Stimulated activated CD4-positive, alpha-beta T cell treated with anti-CD3 and anti-CD28 coated beads, Interleukin-4, amount 100 ng/mL, for 4 hours (primary cell): ENCODE measurements at places on chromosomes 7 and 10.

GRCh38 chr7:47804767-47805545 is 143.3 kb downstream of the PKD1L1 start:
- DNase-seq: no peak

DNA sequence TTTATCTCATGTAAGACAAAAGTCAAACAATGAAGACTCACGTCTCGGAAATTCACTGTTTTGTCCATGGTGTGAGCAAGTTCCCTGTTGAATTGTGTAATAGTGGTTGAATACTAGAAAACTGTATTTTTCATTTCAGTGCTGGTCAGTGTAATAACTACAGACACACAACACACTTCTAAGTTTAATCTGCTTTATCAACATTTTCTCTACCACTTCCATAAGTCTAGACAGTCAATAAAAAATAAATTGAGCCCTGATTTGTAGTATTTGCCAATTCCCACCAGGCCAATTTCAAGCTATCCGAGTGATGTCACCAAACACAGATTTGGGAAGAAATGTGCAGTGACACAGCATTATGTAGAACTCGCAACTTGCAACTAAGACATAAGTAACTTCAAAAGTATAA is 81.9 kb downstream of the GPR141 start:
- no peak for DNase-seq

GRCh38 chr7:27459731-27460053 is 203.0 kb downstream of the HIBADH start:
- DNase-seq: no peak

- no peak for DNase-seq
These were observed 303.9 kb upstream of the NRP1 start for GRCh38 chr10:33638374-33638773.

GRCh38 chr10:108597031-108597430 is 1326.3 kb downstream of the XPNPEP1 start:
- no peak for DNase-seq

DNA sequence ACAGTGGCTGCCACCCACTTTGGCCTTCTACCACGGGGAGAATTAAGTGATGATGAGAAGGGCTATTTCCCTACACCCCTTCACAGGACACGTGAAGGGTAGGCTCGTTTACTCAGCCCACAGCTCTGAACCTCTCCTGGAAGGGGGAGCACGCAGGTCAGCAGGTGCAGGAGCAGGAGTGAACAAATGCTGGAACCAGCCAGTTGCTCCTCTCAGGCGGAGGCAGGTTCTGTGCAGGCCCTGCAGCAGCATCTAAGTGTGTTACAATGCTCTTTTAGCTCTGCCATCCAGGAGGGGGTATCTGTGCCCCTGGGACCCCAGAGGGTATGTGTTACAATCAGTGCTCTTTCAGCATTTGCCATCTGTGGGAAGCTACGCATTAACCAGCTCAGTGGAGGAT is 61.2 kb downstream of the AHR start:
- DNase-seq: no peak

- DNase-seq: no peak
These were observed 142.6 kb upstream of the TMEM196 start for GRCh38 chr7:19916046-19916445.

GRCh38 chr10:71868192-71868697 is 17.2 kb upstream of the PSAP start:
- no peak for DNase-seq

DNA sequence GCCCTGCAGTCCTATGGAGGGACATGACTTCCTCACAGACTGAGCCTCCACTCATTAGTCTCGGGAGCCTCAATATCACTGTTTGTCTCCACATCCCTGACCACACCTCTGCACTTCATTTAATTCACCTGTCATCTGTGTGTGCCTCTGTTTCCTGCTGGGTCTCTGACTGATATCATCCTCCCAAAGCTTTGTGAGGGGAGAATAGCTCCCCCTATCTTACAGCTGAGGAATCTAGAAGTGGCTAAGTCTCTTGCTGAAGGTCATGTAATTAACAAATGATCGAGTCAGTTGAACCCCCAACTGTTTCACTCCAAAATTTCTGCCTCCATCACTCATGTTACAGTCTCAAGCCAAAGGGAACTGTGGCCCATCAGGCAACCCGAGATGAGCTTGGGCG is 5.5 kb upstream of the CPXM2 start:
- no peak for DNase-seq

GRCh38 chr10:32295027-32295426 is 51.9 kb downstream of the EPC1 start:
- DNase-seq: no peak

DNA sequence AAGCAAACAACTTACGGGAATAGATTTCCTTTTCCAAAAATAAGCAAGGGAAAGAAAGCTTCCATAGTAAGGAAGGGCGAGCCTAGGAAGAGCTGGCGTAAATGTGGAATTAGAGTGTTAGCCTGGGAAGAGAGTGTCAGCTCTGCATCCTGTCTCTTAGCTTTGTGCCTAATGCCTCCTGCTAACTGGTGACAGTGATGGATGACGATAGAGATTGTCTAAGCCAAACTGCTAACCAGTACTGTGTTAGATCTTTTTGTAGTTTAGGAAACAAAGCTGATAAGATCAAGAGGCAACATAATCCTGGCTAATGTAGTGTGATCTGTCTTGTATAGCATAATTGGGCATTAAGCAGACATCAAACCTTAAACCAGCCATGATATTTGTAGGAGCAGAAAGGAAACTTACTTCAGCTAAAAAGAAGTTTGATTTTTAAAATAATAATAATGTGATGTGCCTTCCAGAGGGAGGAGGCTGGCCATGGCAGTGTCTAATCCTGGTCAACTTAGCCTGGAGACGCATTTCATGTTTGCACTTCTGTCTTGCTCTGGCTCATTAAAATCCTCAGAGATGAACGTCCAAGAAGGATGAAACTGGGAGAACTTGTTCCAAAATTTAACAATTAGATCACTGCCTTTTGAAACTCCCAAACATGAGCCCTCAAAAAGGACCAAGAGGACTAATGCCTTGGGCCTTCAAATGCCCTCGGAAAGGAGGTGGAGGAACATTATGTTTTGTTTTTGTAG is 85.1 kb downstream of the FAM204A start:
- no peak for DNase-seq

DNA sequence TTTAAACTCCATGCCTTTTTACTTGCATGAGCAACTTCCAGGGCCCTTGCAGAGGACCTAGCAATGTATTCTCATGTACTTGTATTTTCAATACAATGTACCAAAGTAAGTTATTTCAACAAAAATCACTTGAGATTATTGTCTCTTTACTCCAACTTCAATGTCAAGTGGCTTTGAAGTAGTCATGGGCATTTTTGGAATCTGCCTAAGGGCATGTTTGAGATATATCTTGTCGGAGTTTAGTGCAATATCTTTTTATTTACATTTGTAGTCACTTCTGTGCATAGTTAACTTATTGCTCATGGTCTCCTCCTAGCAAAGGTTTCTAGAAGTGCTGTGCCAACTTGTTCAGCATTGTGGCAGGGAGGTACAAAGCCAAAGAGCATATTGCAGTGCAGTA is 508.7 kb upstream of the SEMA3D start:
- DNase-seq: no peak

DNA sequence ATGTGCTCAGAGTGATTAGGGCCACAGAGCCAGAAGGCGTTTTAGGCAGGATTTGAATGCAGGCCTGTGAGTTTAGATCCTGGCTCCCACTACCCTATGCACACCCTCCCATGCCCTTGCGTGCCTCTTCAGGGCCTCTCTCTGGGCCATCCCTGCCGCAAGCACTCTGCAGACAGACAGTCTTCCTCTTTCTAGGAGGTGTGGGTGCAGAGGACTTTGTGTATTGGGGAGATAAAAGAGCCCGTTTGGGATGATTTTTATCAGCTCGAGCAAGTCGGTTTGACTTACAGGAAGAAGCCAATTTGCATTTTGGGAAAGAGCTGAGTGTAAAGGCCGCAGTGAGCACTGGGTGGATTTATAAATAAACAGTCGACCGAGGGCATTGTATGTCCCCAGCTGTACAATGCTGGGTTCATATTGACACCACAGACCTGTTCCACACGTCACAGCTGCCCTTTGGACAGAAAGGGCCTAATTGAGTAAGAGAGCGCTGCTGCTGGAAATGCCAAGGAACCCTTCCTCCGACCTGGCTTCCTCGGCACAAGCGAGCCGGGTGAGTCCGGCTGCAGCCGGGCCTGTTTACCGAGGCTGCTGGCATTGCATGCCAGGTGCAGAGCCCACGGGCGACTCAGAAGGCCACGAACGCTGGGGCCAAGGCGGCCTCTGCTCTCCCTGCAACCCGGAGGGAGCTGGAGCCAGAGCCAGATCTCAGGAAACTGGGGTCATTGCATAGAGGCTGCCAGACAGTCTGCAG is 25.1 kb downstream of the ZMIZ1 start:
- DNase-seq: no peak

DNA sequence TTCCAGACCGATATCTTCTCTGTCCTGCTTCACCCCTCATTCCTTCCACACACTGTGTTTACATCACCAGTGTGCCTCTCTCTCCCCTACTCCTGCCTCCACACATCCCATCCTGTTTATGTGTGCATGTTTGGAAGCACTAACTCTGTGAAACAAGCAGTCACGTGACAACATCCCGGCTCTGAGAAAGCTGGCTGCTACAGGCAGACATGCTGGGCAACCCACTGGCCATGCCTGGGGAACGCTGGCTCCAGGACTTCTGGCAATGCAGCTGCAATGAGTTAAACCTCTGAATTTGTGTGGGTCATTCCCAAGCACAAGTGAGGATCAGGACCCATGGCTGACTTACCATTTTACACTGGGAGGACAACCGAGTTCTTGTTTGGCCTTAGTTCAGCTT is 74.0 kb downstream of the WNT2 start:
- no peak for DNase-seq

- no peak for DNase-seq
These were observed 200.9 kb upstream of the CNTNAP2 start for GRCh38 chr7:145915679-145916078.

- no peak for DNase-seq
These were observed at the start of gene CAV2 for GRCh38 chr7:116499168-116500077. CAV2 (plus strand) TSS chr7:116499738; CDS start chr7:116499782, 44 bp downstream.

GRCh38 chr10:76433161-76434005 is 1002.0 kb downstream of the LRMDA start:
- no peak for DNase-seq

DNA sequence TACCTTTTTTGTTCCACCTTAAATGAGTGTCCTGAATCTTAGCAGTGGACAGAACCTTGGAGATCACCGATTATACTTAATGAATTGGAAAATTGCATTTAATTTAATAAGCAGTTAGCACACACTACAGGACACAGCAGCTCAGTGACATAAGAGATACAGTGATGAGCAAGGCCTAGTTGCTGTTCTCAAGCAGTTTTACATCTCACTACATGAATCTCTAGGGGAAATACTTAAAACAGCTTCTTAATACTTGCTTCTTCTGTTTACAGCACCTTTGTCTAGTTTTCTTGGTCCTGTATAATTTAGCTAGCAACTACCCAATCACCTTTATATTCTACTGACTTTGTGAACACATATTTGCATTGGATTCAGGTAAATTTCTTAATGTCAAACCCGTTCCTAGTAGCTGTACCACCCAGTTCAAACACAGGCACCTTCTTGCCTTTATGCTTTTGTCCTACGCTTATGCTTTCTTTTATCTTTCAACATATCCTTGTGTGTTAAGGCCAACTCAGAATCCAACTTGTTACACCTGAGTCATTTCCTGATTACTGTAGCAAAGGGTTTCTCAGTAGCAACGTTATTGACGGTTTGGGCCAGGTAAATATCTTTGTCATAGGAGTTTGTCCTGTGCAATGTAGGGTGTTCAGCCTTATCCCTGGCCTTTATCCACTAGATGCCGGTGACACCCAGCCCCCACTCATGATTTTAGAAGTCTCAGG is 1.8 kb downstream of the STAM start:
- no peak for DNase-seq

DNA sequence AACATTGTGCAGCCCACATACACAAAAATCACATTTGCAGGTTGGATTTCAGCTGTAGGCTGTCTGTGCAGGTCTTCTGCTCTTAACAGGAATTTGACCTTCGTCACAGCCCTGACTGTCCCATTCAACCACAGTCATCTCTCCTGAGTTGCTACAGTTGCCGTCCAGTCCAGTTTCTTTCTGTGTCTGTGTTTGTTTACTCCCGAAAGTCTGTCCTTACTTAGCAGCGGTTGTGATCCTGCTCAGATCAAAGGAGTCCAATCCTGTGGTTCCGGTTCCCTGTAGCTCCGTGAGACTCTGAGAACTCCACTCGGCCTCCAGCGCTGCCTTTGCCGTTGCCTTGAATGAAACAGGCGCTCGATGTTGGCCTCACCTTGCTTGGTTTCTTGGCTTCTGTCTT is 111.6 kb upstream of the GATA3 start:
- DNase-seq: no peak

DNA sequence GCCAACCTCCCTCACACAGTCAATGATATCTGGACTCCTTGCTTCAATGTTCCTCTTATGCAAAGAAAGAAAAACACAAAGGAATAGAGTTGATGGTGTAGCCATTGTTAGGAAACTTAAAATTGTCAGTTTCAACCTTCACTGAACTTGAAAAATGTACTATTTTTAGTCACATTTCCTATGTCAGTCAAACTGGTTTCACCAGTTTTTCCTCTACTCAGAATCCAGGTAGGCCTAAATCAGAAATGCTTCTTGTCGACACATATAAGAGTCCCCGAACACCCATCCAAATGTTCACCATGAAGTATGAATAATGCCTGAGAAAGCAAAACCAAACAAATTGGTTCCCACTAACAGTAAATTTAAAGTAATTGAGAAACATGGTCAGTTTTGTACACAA is 42.4 kb upstream of the ZMYND11 start:
- no peak for DNase-seq

DNA sequence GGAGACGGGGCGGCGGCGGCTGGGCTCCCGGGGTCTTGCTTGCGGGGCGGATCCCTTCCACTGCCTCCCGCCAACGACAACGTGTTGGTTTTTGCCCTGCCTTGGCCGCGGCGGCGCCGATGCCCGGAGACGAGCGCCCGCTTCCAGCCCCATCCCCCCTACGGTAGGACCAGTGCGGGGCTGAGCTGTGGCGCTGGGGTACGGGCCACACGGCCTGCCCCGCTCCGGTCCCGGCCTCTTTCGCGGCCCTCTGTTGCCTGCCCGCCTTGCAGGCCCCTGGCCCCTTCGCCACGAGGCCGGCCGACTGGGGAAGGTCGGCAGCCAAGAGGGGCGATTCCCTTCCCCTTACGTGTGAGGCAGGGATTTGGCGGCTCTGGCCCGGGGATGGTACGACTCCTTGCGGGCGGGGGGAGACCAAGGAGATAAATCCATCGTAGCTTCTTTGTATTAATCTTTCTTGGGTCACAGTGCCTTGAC is 488 bp downstream of the EIF4H start:
- DNase-seq: peak; percentile 37

DNA sequence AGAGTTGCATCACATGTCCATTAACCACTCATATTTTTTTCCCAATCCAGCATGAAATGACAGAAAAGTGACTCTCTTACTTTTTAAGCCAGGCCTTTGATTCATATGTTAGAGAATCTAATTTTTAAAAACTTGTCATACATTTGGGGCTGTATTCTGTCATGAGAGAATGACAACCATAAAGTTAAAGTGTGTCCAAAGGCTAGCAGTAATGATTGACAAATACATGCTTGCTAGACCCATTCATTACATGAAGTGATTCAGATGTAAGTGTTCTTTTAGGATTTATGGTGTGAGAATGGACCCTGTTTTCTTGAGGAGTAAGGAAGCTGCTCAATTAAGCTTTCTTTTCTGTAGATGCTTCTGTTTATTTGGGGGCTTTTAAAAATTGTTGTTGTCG is 75.4 kb downstream of the CSTF2T start:
- DNase-seq: no peak

GRCh38 chr7:27191161-27191731 is 6.2 kb upstream of the HOXA11 start:
- DNase-seq: no peak

- no peak for DNase-seq
These were observed 15.1 kb upstream of the DENND2A start for GRCh38 chr7:140655511-140656408.
